Activated naive CD4-positive, alpha-beta T cell (primary cell): ENCODE measurements at places on chromosomes 2 and 18.

DNA sequence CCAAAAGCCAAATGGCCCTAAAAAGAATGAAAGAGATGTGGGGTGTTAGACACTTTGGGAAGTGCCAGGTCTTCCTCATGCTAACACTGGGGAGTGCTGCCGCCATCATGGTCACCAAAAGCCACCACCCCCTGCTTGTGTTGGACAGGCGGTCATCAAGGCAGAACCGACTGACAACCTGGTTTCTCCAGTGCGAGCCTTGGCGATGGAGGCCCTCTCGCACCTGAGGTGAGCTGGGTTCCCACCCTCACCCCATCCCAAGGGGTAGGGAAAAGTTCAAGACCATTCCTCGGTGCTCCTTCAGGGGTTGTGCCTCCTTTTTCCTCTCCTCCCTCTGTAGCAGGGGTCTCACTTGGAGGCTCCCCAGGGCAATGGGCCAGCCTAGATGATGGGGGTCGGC is 33.6 kb downstream of the MROH2A start:
- DNase-seq: no peak

DNA sequence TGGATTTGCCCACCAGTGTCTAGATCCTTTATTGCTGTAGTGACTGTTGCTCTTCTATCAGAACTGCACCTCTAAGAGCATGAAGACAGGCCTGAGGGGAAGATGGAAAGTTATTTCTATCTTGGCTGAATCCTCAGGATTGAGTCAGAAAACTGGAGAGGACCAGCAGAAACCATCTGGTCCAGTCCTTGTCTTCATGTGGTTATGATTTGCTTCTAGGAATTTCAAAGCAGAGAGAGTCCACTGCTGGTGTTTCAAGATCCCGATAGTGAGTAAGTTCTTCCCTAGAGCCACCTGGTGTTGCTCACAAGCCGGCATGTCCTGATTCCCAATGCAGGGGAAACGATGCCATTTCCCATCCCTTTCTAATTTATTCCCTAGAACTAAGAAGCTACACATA is 84.2 kb downstream of the NCKAP5 start:
- DNase-seq: no peak

DNA sequence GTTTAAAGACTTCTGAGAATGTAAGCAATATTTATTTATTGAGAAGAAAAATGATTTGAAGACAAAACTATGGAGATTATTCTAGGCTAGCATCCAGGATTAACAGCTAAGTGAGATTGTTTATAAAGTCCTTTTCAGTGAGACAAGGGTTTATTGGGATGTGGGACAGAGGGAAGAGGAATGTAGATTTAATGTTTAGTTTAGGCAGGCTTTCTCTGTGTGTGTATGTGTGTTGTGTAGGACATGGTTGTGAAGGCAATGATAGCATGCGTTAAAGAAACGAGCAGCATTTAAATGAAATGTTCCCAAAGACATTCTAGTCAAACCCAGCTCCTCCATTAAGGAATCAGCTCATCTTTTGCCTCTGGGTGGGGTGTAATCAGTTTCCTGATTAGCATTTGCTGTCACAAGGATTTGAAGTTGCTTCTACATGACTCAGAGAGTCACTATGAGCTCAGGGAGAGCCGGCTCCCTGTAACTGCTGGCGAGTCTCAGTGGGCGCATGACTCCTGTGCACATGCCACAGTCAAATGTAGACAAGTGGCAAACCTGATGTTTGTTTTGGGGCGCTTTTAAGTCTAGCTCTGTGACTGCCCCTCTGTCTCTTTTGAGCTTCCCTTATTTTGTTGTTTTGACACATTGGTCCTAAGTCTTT is 442.2 kb upstream of the CELF4 start:
- no peak for DNase-seq

GRCh38 chr18:55501982-55502710 is 85.8 kb downstream of the TCF4 start:
- DNase-seq: no peak

- DNase-seq: no peak
These were observed 32.1 kb downstream of the ATOH8 start for GRCh38 chr2:85785871-85786270.

DNA sequence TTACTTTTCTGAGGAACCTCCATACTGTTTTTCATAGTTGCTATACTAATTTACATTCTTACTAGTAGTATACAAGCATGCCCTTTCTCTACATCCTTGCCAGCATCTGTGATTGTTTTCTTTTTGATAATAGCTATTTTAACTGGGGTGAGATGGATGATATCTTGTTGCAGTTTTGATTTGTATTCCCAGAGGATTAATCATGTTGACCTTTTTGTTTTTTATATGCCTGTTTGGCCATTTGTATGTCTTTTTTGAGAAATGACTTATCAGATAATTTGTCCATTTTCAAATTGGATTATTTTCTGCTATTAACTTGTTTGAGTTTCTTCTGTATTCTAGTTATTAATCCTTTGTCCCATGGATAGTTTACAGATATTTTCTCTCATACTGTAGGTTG is 141.5 kb downstream of the UBR3 start:
- DNase-seq: no peak

GRCh38 chr2:192443831-192444230 is 249.1 kb upstream of the TMEFF2 start:
- DNase-seq: no peak

DNA sequence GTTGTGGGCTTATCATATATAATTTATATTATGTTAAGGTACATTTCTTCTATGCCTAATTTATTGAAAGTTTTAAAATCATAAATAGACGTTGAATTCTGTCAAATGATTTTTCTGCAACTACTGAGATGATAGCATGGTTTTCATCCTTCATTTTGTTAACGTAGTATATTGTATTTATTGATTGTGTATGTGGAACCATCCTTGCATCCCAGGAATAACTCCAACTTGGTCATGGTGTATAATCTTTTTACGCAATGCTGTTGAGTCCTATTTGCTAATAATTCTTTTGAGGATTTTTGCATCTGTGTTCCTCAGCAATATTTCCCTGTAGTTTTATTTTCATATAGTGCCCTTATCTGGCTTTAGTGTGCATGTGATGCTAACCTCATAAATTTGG is 152.7 kb downstream of the ADCYAP1 start:
- no peak for DNase-seq

DNA sequence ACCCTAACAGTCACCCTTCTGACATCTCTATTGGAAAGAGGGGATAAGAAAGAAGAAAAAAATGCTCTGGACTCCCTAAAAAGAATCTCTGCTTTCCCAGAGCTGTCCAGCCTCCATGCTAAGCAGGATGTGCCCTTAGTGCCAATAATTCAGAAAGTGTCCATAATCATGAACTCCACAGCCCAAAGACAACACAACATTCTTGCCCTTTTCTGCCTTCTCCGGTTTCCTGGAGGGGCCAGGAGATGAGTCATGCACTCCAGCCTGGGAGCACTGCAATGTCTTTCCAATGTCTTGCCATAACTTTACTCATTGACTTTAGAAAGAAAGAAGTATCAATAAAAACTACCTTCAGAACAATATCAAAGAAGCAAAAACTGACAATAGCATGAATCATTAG is 44.0 kb downstream of the KLF7 start:
- no peak for DNase-seq

- no peak for DNase-seq
These were observed 21.4 kb upstream of the GREB1 start for GRCh38 chr2:11512431-11512830.

GRCh38 chr2:103788951-103789350 is 1027.1 kb downstream of the TMEM182 start:
- no peak for DNase-seq

GRCh38 chr2:31555967-31556706 is 24.6 kb downstream of the SRD5A2 start:
- DNase-seq: no peak

DNA sequence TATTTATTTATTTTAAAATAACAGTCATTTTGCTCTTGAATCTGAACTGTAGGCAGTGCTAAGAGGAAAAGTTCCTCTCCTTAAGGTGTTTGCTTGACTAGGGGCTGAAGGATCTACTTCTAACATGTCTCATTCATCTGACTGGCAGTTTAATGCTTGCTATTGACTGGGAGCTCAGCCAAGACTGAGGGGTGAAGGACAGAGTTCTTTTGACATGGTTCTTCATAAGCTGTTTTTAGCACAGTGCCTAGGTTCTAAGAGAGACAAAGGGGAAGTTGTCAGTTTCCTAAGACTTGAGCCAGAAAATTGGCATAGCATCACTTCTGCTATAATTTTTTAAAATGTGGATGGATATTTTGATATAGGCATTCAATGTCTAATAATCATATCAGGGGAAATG is 73.0 kb downstream of the COMMD1 start:
- no peak for DNase-seq

GRCh38 chr18:73487966-73488365 is 620.2 kb upstream of the NETO1 start:
- DNase-seq: no peak

- DNase-seq: peak; percentile 15
These were observed 96.4 kb downstream of the RTP5 start for GRCh38 chr2:241965931-241966412.

- no peak for DNase-seq
These were observed 130.4 kb upstream of the PELI1 start for GRCh38 chr2:64274399-64275173.

- no peak for DNase-seq
These were observed 22.0 kb upstream of the INHBB start for GRCh38 chr2:120323807-120324399.

DNA sequence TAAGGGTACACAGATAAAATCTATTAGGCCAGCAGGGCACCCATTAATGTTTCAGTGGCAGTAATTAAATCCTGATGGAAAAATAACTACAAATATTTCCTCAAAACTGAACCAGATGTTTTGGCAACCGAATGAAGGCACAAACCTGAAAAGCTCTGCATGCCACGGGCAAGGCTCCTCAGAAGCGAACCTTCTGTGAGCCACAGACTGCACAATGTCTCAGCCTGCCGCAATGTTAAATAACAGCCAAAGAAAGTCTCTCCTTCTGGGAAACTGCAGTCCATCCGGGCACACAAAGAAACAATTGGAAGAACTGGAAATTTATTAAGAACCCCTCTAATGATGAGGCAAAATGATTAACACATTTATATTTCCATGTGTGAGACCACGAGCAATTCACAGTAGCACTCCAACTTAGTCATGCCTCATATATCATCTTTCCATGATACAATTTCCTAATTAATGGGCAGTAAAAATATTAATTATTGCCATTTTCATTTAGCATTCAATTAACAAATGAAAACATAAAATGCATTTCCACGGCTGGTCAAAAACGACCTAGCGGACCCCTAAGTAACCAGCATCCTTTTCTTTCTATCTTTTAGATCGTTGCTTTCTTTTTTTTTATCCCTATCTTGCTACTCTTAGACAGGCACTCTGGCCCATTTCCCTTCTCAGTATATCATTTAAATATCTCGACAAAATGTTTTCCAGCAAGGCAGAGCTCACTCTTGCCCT is 237.5 kb downstream of the EPHA4 start:
- no peak for DNase-seq

- DNase-seq: no peak
These were observed 343.4 kb upstream of the HS6ST1 start for GRCh38 chr2:128662051-128662471.

- DNase-seq: no peak
These were observed 312.2 kb downstream of the DLGAP1 start for GRCh38 chr18:4142876-4143275.

- no peak for DNase-seq
These were observed 81.9 kb downstream of the CDH2 start for GRCh38 chr18:28095041-28095440.

DNA sequence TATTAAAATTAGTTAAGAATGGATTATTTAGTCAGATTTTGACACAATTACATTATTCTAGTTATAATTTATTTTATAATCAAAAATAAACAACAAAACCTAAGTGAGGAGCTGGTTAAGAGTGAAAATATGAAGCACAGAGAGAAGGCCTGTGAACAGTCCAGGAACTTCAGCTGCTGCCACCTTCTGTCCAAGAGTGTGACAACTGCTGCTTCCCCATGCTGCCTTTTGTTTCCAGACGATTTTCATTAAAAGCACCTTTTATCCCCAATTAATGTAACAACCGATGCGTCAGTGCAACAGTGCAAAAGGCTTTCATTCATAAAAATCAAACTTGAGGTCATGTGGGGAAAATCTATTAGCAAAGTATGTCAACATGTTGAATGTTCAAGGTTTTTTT is 363.6 kb downstream of the CTNNA2 start:
- DNase-seq: no peak

DNA sequence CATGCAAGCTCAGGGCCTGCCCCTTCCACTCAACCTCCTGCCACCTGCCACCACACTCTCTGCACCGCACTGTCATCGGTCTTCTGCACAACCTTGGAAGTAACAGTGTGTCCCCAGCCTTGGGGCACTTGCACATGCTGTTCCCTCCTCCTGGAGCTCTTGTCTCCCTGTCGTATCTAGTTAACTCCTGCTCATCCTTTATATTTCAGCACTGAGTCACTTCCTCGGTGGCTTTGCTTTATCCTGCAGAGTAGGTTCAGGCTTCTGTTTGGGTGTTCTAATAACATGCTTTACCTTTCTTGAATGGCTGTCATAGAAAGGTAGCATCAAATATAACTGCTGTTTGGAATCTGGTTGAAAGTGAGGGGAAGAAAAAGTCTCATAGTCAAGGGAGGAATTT is 25.3 kb downstream of the PAX8 start:
- no peak for DNase-seq

DNA sequence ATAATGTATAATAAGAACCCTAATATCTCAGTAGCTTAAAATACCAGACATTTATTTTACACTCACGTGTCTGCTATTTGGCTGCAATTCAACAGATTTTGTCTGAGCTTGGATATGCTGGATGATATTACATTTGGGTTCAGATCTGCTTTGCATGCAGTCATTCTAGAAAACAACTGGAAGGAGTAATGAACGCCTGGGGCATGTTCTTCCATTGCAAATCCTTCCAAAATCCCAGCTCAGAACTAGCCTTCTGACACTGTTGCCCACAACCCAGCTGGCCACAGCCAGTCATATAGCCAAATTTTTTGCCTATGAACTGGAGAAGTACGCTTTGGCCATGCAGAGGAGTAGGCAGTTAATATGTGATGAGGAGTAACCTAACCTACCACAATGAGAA is 597.8 kb upstream of the VRK2 start:
- DNase-seq: no peak

DNA sequence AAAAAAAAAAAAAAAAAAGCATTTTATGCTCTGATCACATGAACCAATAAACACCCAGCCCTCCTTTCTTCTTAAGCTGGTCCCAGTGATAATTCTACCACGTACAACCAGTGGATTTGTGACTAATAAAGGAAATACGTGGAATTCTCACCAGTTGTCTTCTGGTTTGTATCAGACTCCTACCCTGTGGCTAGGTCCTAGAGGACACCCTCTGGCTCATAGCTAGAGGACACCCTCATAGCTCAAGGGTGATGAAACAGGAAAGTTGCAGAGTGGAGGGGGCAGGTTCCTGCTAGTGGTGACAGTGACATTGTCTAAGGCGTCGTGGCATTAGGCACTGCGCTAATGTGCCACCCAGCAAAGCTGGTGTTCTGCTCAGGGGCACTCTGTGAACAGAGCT is 167.8 kb downstream of the BCL11A start:
- DNase-seq: no peak
